ENCODE measurements at places on chromosomes 11 and 22.

DNA sequence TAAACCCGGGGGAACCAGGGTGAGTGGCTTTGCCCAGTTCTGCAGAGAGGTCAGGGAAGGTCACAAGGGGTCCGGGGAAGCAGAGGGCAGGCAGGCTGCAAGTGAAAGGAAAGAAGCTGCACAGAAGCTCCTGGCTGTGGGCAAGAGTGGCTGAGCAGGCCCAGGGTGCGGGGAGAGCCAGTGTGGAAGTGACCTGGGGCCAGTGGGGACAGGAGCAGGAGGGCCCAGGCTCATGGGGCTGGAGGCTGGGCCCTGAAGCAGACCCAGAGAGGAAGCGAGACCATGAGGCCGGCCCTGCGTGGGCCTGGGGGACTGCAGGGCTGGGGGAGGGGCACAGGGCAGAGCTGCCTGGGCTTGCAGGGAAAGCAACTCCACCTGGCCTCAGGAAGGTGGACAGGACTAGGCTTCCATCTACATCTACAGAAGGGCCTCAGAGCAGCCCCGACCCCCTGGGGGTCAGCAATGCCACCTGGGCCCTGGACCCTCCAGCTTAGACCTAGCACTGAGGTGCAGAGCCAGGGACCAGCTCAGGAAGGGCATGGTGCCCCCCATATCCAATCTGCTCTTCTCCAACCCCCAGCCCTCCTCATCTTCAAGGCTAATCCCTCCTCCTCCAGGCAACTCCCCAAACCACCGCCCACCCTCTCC lies 11.6 kb downstream of the IGF2 start:
- DNase-seq, result no peak

DNA sequence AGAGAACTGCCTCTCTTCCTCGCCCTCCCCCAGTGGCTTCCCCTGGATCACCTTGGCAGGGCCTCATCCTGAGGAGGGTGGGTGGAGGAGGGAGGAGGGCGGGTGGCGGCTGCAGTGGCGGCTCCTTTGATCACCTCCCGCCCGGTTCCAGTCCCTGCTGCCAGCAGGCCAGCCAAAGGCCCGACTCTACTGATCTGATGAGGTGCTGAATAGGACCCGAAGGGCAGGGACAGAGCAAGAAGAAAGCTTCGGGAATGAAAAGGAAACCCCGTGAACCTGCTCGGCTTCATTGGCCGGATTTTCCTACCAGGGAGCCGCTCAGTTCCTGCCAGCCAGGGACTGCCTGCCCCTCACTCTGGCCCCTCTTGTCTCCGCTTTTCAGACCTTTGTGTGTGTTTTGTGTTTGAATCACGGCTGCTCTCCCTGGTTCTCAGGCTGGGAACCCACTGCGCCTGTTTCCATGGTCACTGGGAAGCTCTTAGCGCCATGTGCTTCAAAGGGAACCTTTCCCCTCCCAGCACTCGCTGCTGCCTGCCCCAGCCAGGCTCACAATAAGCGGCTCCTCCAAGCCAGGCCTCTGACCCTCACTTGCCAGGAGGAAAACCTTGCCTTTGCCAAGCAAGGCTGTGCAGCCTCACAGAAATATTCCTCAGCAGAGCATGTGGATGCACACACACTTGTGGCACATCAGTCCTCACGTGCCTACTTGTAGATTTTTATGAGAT lies 56.8 kb downstream of the C22orf31 start:
- DNase-seq, result no peak

DNA sequence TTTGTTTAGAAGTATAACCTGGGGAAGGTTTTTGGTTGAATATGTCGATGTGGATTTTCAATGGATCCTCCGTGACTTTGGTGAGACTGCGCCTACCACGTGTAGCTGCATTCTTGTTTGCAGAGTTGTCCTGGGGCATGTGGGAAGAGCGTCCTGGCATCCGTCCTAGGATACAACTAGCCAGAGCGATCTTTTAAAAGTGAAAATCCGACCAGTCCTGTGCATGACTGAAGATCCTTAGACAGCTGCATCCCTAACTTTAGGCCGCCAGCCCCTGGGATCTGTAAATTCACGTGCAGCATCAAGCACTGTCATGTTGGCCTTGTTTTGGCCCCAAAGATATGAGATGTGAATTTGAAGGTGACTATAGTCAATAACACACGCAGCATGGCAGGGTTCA lies 22.4 kb upstream of the THY1 start:
- DNase-seq, result no peak

GRCh38 chr22:20885017-20885556 lies 26.3 kb downstream of the SNAP29 start:
- DNase-seq, result no peak

DNA sequence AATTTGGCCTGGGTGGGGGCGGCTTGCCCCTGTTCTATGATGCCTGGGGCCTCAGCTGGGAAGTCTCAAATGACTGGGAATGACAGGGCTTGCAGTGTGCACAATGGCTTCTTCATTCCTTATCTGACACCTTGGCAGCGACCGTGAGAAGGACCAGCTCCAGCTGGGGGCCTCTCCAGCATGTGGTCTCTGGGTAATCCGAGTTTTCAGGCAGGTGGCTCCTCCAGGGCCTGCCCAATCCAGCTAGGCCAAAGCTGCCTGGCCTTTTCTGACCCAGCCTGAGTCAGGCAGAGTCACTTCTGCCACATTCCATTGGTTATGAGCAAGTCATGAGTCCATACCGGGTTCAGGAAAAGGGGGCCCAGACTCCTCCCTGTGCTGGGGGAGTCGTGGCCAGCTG lies 646.0 kb downstream of the OPCML start:
- no peak for DNase-seq

GRCh38 chr22:38474003-38474607 lies 6.2 kb downstream of the KDELR3 start:
- no peak for DNase-seq

GRCh38 chr11:2178906-2179494 lies 7.4 kb upstream of the TH start:
- no peak for DNase-seq

- no peak for DNase-seq
These were observed 203.8 kb downstream of the DLG2 start for GRCh38 chr11:85423316-85423715.

GRCh38 chr22:44837481-44837880 lies 85.1 kb downstream of the ARHGAP8 start:
- DNase-seq, result no peak

DNA sequence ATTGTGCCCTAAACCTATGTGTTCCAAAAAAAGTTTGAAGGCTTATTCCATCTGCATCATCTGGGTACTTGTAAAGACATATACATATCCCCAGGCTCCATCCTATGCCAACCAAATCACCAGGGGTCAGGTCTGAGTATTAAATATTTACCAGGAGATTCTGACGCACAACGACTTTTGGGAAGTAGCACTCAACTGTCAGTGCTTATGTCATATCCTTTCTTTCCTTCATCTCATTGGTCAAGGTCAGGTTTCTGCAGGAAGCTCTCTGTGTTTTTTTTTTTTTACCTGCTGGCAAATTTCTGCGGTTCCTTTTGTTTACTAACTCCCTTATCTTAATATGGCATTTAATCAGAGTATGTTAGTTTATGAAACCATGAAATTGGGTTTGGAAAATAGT lies 22.5 kb upstream of the CYP2R1 start:
- DNase-seq, result no peak

DNA sequence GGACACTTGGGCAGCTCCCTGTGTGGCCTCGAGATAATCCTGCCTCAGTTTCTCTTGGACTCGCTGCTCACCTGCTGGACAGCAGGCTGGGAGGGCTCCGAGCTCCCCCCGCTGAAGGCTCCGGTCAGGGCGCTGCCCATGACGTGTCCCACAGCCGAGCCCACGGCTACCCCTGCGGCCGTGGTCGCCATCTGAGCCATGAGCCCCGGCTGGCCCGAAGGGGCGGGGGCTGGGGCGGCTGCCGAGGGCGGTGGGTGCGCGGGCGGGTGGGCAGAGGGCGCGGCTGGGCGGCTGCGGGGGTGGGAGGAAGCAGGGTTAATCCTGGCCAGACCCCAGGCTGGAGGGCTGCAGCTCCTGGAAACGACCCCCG lies 484 bp downstream of the CHCHD10 start:
- DNase-seq, result no peak

GRCh38 chr22:43376765-43377547 lies 33.8 kb upstream of the SCUBE1 start:
- peak; percentile 6 for DNase-seq

DNA sequence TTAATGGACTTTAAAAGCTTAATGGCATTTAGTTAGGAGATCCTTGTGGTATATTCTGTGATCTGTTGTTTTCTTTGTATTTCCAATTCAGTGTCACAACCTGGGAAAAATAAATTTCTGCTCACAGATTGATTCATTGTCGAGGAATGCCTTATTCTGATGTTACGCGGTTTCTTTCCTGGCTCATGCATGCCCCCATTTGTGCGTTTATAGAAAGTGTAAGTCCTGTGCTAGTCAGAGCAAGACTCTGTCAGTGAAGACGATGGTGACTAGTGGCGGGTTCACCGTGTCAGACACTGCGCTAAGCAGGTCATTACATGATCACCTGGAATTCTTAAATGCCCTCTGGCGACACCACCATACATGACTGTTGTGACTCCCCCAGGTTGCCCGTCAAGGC lies 169.4 kb downstream of the TBC1D22A start:
- DNase-seq, result no peak

- DNase-seq, result no peak
These were observed 760.3 kb downstream of the CNTN5 start for GRCh38 chr11:99781074-99781473.

GRCh38 chr11:84430661-84431060 lies 1144.5 kb upstream of the CCDC90B start:
- DNase-seq, result no peak

GRCh38 chr22:47105085-47105484 lies 342.6 kb downstream of the TBC1D22A start:
- DNase-seq, result no peak

DNA sequence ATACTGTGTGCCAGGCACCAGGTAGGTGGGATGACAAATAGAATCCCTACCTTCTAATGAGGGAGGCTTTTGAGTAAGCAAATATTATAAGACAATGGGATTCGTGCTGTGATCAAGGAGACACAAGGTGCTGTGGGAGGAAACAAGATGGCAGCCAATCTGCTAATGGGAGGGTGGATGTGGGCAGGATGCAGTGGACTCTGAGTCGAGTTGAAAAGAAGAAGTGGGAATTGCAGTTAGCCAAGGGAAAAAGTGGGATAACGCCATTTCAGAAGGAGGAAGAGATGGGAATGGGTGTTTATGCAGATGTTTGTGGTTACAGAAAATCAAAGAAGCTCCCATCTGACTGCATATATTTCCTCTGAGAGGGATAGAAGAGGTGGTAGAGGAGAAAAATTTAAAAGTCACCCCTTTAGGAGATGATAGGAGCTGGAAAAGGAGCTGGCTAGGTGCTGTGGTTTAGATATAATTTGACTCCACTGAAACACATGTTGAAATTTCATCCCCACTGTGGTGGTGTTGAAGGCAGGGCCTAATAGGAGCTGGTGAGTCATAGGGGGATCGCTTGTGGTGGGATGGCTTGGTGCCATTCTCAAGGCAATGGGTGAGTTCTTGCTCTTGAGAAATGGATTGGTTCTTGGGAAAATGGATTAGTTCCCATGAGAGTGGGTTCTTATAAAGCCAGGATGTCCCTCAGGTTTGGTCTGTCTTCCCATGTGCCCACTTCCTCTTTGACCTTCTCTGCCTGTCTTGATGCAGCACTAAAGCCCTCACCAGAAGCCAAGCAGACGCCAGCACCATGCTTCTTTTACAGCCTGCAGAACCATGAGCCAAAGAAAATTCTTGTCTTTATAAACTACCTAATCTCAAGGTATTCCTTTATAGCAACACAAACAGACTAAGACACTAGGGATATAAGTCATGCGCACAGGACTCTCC lies 30.0 kb upstream of the POU2AF1 start:
- no peak for DNase-seq

- DNase-seq, result no peak
These were observed 12.5 kb downstream of the USH1C start for GRCh38 chr11:17531636-17532113.

DNA sequence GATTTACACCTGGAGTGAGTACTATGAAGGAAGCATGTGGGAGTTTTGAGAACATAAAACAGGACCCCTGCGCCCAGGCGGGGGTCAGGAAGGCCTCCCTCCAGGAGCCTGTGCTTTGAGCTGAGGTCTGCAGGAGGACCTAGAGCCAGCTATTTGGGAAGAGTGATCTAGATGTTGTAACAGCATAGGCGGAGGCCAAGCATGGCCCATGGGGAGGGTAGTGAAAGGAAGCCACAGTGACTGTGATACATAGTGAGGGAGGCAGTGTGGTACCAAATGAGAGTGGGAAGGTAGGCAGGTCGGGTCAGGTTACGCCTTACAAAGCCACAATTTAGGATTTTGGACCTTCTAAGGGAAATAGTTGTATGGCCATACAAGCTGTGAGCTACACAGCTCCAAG lies 147.5 kb downstream of the PARVA start:
- no peak for DNase-seq

- no peak for DNase-seq
These were observed 367.8 kb upstream of the ANO5 start for GRCh38 chr11:21825127-21825526.

DNA sequence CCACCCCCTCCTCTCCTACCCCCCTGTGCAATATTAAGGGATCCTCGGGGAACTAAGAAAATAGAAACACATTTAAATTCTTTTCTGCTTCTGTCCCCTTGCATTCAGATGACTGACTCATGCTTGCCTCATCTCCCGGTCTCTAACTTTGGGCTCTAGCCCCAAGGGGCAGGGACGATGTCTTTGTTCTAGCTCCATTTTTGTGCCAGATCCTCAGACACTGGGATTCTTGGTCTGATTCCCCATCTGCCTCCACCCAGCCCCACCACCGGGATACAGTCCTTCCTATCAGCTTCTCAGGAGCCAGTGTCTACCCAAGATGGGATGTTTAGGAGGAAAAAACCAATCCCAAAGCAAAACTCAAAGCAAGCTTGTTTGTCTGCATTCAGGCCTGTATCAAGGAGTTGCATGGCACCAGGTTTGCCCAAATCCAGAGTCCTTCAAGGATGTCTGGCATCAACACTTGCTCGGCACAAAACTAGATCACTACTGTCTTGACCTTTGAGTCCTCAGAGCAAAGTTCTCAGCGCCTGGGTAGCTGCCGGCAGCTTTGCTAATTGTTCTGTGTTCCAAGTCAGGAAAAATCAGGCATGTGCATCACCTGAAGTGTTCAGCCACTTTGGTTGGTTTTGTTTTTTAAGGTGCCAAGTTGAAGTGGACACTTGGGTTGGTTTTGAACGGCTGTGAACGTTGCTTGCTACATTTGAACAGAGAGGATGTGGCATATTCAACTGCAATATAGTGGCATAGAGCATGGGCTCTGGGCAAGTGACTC lies 212.8 kb downstream of the DSCAML1 start:
- DNase-seq, result no peak

DNA sequence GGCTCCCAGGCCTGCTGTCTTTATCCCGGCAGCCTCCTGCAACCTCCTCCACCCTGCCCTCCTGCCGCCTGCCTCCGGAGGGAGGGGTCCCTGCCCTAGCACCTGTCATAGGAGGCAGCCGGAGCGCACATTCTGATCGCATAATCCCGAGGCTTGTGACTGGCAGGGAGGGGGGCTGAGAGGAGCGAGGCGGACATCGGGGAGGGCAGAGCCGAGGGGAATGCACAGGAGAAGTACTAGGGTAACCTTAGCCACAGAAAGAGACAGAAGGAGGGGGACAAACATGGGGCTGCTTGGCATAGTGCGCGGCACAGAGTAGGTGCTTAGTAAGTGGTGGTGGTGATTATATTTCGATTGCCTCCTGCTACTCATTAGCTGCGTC lies 9.2 kb upstream of the ALX4 start:
- DNase-seq, result no peak

Measured in stimulated activated CD8-positive, alpha-beta memory T cell treated with anti-CD3 and anti-CD28 coated beads, Interleukin-15, amount 100 ng/mL, for 4 hours (primary cell).